Activated naive CD8-positive, alpha-beta T cell treated with anti-CD3 and anti-CD28 coated beads, Interleukin-2, amount 10 ng/mL, durations not matched to agents 7 days and 5 days (primary cell): ENCODE measurements at places on chromosomes 12 and 14. TPM values are rescaled to one million over a fixed set of nuclear protein-coding genes. Genes with fewer than 3 reads are reported as not detected.

SERPINA3 gene
- not detected for total RNA-seq

GRCh38 chr14:24308342-24309124 lies 756 bp upstream of the CIDEB start:
- no peak for DNase-seq

- no peak for DNase-seq
Observed at GRCh38 chr12:62860501-62861411, 74.2 kb downstream of the PPM1H start.

DNA sequence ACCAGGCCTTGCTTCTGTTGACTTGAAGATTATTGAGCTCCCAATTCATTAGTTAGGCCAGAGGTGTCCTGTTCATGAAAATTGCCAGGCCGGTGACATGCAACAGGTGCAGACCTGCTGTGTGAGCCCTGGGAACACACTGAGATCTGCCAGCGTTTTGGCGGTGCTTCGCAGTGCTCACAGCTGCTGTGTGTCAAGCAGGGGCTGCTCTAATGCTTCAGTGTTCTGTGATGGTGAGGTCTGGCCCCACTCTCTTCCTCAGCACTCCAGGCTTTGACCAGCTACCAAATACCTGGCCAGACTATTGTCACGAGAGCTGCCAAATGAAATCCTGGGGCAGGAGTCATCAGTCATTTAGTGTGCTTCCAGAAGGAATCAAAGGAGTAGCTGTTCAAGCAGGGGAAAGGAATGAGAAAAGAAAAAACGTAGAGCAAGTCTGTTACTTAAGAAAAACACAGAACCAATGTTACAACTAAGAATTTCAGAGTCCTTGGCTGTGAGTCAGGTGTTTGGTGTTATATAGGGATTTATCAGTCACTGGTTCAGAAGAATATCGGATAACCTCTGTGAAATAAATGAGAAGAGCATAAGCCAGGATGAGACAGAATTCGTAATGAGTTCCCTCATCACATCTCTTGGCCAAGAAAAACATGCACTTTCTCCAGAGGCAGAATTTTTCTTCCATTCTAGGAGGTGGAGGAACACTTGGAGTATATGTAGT lies 150.8 kb downstream of the FBXL14 start:
- DNase-seq: no peak

GRCh38 chr14:24440606-24441399 lies 1.8 kb downstream of the SDR39U1 start:
- DNase-seq: no peak

CD69 gene
- 116 TPM for total RNA-seq

DNA sequence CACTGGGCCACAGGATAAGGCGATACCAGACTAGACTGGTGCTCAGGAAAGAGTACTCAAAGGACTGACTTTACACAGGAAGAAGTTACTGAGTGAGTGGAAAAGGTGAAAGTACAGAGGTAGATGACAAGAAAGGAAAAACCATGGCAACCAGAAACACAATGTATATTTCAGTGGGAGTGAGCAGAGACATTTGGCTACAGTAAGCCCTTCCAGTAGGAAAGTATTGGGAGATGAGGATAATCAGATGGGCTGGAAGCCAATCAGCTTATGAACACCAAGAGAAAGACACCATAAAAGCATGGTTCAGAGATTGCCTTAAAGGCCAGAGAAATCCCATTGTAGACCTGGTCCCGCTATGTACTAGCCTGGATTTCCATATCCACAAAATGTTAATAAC lies 51.6 kb downstream of the TMTC1 start:
- DNase-seq: no peak

TCP11L2 gene
- 50.8 TPM for total RNA-seq

- no peak for DNase-seq
Observed at GRCh38 chr14:30620178-30620577, 1.9 kb upstream of the SCFD1 start.

- no peak for DNase-seq
Observed at GRCh38 chr14:52703225-52703624, 3.8 kb upstream of the PSMC6 start.

DNA sequence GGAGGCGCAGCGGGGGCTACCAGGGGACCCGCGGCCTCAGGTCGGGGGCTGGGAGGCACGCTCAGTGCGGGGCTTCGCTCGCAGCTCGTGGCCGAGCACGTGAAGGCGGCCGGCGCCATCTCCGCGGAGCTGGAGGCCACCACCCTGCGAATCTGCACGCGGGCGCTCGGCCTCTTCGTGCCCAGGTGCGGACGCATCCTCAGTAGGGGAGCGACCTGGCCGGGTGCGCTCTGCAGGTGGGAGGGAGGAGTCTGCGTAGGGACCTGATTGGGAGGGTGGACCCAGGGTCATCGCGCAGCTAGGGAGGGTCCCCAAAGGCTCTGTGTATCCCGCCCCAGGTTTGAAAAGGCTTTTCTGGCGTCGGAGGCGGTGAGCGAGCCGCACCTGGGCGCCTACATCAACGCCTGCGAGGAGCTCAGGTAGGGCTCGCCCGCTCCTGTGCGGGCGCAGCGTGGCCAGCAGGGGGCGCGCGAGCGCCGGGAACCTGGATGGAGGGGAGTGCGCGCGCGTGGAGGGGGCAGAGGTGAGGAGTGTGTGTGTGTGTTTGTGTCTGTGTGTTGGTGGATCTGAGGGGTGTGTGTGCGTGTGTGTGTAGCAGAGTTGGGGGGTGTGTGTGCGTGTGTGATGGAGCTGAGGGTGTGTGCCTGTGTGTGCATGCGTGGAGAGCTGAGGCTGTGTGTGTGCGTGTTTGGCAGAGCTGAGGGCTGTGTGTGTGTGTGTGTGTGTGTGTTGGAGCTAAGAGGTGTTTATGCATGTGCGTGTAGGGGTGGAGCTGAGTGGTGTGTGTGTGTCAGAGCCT lies 10.3 kb downstream of the EXOC3L4 start:
- DNase-seq: peak; percentile 85

GLT1D1 gene
- not detected for total RNA-seq

DNA sequence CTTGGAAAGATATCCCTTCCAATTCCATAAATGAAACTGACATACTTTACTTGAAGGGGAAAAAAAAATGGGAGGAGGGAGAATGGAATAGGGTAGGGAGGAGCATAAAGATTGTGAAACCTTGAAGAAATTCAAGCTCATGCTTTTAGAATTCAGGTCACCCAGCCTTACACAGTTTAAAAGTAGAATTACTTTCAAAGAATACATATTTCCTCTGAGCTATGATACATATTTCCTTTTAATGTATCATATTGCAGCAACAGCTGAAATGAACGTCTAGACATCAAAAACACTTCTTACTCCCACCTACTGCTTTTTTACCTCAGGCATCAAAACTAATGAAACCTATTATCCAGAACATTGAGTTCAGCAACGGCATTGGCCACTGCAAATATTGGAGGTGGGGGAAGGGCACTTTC lies 156.0 kb downstream of the MED13L start:
- no peak for DNase-seq
